Renal cortical epithelial cell (primary cell): ENCODE measurements at places on chromosomes 5 and 9. TPM values are rescaled to one million over a fixed set of nuclear protein-coding genes. Genes with fewer than 3 reads are reported as not detected.

JAKMIP2 gene
- not detected in 2 replicates for total RNA-seq

CXCL14 gene
- 0.69 and 51.1 TPM in 2 replicates for total RNA-seq

LRRTM2 gene
- 0.10 TPM in 1 of 2 replicates, not detected in the other for total RNA-seq

RBM22 gene
- total RNA-seq = 17.9 and 39.1 TPM in 2 replicates

BAAT gene
- total RNA-seq = 0.94 and 1.6 TPM in 2 replicates

INSL6 gene
- total RNA-seq = not detected in 2 replicates

C5 gene
- total RNA-seq = 0.87 and 2.6 TPM in 2 replicates

SOX30 gene
- 0.05 and 0.17 TPM in 2 replicates for total RNA-seq

ABLIM3 gene
- 17.5 and 33.9 TPM in 2 replicates for total RNA-seq

SNCAIP gene
- 1.7 and 3.0 TPM in 2 replicates for total RNA-seq

CDC25C gene
- 0.35 and 2.6 TPM in 2 replicates for total RNA-seq

TNC gene
- total RNA-seq = 215 and 425 TPM in 2 replicates

SPINK4 gene
- total RNA-seq = not detected in 2 replicates

MELK gene
- 6.3 and 33.0 TPM in 2 replicates for total RNA-seq

GABRA1 gene
- not detected in 2 replicates for total RNA-seq

TAS2R1 gene
- total RNA-seq = not detected in 2 replicates

GAS1 gene
- 0.65 and 1.0 TPM in 2 replicates for total RNA-seq

RMRP gene
- 5,792 and 14,792 TPM in 2 replicates for total RNA-seq

GRCh38 chr5:114734238-114734637 lies 372.4 kb downstream of the KCNN2 start:
- DNase-seq = no peak

GRCh38 chr9:91036826-91037510 lies 235.3 kb downstream of the SYK start:
- DNase-seq = peak; percentile 78

DNA sequence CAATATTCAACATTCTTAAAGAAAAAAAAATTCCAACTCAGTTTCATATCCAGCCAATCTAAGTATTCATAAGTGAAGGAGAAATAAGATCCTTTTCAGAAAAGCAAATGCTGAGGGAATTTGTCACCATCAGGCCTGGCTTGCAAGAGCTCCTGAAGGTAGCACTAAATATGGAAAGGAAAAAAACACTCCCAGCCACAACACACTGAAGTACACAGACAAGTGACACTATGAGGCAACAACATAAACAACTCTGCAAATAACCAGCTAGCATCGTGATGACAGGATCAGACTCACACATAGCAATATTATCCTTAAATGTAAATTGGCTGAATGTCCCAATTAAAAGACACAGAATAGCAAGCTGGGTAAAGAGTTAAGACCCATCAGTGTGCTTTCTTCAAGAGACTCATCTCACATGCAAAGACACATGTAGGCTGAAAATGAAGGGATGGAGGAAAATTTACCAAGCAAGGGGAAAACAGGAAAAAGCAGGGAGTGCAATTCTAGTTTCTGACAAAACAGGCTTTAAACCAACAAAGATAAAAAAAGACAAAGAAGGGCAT lies 33.1 kb downstream of the ANKRD33B start:
- DNase-seq = no peak

GRCh38 chr9:125883565-125884217 lies 136.5 kb downstream of the PBX3 start:
- DNase-seq = no peak

DNA sequence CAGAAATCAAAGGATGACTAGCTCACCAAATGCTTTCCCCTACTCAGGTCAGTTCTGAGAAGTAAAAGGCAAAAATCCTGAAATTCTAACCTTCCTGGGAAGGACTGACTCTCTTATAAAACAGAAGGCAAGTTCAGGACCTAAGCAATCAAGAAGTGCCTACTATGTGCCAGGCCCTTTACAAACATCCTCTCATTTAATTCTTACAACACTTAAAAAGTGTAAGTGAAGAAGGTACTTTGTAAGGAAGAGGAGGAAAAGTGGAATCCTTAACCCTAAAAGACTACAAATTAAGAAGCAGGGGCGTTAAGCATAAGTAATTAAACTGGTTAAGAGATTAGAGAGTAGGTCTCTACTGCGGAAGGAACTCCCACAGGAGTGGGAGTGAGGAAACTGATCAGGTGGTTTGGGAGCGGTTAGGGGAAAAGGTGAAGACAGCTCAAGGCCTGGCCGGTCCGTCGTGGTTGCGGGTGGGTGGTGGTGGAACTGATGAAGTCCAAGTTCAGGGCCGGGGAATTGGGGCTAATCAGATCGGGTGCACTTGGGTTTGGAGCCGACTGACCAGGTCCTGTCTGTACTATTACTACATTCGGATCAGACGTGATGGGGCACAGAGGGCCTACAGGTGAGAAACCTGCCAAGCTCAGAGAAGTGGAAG lies 839 bp downstream of the MED27 start:
- DNase-seq = no peak

GRCh38 chr9:87122947-87123685 lies 175.8 kb upstream of the GAS1 start:
- DNase-seq = peak; percentile 44

- peak; percentile 68 for DNase-seq
These were observed 459.0 kb upstream of the KLF4 start for GRCh38 chr9:107948601-107949000.

DNA sequence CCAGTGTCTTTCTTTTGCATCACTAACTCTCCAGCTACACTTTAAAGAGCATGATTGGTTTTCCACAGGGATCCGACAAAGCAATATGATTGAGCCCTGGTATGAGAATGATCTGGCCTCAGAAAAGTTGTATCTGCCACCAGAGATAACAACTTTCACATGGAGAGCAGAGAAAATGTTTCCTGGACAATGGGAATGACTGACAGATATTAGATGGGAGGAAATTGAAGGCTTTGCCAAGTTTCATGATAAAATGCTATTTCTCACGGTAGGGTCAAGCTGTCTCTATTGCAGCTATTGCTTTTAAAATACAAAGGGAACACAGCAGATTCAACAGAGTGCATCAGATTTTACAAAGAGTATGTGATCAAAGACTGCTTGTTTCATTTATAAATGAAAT lies 56.4 kb upstream of the GLIS3 start:
- DNase-seq = no peak

DNA sequence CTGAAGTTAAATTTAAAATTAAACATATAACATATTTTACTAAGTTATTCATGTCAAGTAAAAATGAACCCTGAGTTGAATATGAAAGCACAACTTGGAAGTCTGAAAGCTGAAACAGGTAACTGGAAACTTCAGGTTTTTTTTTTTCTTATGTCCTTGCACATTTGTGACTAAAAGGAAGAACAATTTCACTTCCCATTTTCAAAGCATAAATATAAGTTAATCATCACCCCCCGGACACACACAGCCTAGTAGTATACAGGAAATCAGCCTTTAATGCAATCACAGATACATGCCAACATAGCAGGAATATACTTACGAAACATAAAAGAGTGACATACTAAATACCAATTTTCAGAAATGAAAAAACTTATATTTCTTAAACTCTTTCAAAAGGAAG lies 225.9 kb downstream of the RFX3 start:
- no peak for DNase-seq

GRCh38 chr9:8241201-8241600 lies 441.6 kb upstream of the DMAC1 start:
- DNase-seq = peak; percentile 72

- DNase-seq = no peak
These were observed 6.7 kb downstream of the FAF2 start for GRCh38 chr5:176454724-176455394.

DNA sequence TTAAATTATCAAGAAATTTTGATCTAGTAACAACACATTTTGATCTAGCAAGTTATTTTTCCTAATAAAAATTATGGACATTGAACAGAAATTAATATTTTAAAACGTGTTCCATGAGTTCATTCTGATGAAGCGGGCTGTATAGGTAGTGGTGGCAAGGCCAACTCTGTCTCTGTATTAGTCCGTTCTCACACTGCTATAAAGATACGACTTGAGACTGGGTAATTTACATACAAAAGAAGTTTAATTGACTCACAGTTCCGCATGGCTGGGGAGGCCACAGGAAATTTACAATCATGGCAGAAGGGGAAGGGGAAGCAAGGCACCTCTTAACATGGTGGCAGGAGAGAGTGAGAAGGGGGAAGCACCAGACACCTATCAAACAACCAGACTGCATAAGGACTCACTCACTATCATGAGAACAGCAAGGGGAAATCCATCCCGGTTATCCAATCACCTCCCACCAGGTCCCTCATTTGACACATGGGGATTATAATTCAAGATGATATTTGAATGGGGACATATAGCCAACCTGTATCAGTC lies 61.2 kb downstream of the TMEM232 start:
- no peak for DNase-seq

GRCh38 chr9:113520109-113520642 lies 56.6 kb downstream of the RGS3 start:
- DNase-seq = peak; percentile 95

- DNase-seq = no peak
These were observed 32.6 kb downstream of the DIAPH1 start for GRCh38 chr5:141586246-141586645.

DNA sequence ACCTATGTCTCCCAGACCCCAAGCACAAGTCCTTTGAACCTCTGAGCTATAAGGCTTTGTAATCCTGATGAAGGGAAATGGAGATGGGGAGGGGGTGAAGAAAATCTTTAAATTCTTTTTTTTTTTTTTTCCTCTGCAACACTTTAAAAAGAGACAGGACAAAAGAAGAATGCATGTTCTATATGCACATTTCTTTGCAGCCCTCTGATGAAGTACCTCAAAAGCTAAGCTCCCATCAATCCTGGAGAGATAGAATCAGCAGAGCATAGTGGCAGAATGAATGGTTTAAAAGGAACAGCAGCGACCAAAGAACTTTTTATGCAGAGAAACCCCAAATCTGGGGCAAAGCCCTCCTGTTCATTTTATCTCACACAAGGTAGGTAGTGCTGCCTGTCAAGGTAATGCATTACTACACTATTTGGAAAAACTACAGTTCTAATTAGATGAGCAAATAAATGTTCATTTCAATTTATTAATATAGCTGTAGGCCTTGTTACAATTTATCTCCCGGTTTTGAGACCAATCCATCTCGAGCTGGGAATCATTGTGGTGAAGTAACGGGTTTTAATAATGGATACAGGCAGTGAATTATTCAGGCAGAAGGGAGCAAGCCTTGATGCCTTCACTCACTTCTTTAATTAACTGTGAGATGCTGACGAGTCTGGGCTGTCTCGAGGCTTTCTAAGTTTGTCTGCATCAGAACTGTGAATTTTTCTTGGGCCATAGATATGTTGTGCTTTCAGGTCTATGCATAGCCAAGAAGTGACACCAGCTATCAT lies 173.5 kb upstream of the ZNF608 start:
- DNase-seq = no peak

DNA sequence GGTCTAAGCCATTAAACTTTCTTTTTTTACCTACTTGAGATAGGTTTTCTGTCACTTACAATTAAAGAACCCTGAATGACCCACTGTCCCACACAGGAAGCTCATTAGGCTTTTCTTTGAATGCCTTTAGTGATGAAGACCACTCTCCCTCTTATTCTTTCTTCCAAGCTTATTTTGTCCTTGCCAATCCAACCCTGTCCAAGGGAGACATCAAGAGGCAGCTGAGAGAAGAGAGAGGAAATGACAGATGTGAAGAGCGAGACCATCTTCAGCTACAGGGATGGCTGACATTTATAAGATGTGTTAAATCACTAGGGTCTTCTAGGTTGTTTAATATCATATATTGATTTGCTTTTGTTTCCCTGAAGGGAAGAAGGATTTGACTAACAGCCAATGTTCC lies 133.5 kb downstream of the FAM114A2 start:
- DNase-seq = no peak

DNA sequence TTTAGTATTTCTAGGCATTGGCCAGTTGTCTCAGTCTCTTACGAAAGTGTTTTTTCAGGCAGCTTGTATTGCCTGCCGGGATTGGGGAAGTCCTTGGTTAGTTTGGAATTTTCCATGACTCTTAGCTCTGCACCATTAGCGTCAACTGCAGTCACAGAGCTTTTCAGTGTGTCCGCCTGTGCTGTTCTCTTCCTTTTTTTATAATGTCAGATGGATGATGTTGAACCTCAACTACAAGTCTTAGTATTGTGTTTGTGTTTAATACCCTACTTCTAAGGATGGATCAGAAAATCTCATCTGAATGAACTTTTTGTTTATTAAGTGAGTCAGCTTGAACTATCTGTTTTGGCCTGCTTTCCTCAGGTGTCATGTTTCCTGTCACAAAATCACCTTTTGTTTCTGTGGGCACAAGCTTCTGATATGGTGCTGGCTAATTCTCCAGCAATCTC lies 33.1 kb downstream of the ATP6V0E1 start:
- DNase-seq = peak; percentile 88

GRCh38 chr5:133121080-133121479 lies 69.3 kb downstream of the HSPA4 start:
- peak; percentile 7 for DNase-seq

DNA sequence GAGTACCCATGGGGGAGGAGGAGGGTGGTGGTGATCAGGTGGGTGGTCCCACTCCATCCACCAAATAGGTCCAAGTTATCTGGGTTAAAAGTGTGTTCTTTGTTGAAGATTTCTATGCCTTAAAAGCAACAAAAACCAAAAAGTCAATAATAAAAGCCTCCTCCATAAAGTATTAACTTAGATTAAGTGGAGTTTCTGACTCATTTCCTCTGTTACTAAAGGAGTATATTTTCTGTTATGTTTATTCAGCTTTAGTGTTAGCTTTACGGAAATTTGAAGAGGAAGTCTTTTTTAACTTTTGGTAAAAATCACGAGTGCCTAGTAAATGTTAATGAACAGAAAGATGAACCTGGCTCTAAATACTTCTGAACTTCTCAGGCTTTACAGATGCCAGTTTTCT lies 17.8 kb downstream of the FBXO38 start:
- peak; percentile 46 for DNase-seq

- DNase-seq = no peak
These were observed 6.2 kb upstream of the DNAJC18 start for GRCh38 chr5:139445325-139446170.

- peak; percentile 97 for DNase-seq
These were observed 28.6 kb upstream of the EPB41L4B start for GRCh38 chr9:109349421-109349846.

DNA sequence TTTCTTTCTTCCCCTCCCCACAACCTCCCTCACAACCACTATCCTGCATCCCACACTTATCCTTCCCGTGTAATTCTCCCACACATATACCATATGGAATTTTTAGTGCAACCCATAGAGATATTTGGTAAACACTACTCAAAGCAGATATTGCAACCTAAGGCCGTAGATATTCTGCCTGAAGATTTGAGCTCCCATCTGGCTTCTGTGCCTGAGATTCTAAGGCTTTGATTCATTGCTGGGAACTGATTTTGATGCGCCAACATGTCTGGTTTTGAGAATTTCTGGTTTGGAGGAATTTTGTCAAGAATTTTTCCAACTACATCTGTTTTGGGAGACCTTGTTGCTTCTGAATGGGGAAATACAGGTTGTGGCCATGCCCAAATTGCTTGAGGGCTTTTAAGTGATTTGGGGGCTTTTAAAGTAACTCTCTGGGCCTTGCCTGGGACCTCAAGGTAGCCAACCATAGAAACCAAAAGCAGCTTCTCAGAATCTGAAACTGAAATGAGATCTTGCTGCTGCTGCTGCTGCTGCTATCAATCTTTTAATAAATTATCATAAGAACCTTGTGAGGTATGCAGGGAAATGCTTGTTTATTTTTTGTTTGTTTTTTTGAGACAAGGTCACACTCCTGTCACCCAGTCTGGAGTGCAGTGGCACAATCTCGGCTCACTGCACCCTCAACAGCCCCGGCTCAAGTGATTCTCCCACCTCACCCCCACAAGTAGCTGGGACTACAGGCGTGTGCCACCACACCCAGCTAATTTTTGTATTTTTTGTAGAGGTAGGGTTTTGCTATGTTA lies 36.2 kb downstream of the PLAC8L1 start:
- no peak for DNase-seq

- DNase-seq = no peak
These were observed 46.1 kb downstream of the PCDH1 start for GRCh38 chr5:141832131-141832530.
